ENCODE measurements at places on chromosomes 2 and 18.
A peak's percentile ranks its signal among the peaks of the same experiment; 100 is the strongest.

GRCh38 chr18:45122506-45122905 lies 441.8 kb downstream of the SETBP1 start:
- DNase-seq, result no peak

GRCh38 chr18:58516514-58517285 lies 112.2 kb downstream of the ALPK2 start:
- no peak for DNase-seq

DNA sequence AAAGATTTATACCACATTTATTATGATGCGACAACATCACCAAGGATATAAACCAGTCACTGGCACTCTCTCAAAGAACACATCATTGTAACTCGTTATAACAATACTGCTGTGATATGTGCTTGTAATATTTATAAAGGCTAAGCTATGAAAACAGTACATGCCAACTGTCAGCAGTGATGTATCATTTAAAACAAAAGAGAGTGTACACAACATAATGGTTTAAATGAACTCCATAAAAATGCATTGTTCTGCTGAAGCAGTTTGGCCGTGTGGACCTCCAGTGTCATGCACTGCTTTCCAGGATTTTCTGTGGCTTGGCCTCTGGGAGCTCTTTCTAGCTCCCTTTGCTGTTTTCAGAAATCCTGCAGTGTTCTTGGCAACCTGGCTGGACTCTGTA lies 215.6 kb downstream of the MTX2 start:
- no peak for DNase-seq

DNA sequence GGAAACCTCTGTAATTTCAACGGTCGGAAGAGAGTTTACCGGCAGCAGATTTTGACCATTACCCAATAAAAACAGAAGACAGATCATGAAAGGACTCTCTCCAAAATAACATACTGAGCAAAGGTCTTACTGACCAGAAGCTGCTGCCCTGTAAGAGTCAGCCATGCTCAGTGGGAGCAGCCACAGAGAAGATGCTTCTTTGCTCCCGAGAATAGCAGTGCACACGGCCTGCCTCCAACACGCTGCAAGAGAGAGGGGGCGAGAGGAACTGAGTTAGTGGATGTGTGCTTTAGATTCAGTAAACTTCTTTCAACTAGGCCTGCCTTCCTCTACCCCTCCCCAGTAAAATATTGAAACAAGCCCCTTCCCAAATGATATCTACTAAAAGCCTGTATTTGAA lies 103.7 kb downstream of the NCK2 start:
- DNase-seq, result no peak

DNA sequence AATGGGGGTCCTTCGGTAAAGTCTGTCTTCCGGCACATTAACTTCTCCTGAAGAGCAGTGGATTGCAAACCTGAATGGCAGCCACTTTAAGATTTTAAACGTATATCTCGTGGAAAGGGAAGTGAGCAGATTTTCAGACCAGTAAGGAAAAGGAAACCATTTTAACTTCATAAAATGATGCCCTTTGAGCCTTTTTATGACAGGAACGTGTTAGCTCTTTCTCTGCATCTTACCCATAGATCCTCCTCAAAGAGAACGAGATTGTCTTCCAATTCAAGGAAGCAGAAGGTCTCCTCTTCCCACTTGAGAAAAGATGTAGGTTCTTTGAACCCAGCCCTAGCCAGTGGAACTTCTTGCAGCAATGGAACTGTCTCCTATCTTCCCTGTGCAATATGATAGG lies 35.6 kb downstream of the HK2 start:
- DNase-seq, result no peak

DNA sequence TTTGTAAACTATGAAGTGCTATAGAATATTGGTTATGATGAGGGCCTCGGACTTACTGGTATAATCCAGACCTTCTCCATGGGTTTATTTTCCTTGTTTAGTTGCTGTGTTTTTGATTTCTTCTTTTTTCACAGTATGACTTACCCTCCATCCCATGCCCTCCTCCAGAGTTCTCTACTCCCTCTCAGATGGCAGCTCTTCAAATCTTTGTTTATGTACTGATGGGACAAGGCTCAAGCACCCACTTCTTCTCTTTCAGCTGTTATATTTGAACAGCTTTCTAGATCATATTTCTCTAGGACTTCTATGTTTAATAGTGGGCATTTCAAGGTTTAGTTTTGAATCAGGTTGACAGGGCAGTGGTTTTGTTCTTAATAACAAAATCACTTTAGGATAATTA lies 43.9 kb downstream of the CLIP4 start:
- no peak for DNase-seq

- DNase-seq, result no peak
Measured at GRCh38 chr2:106562268-106563186, 75.4 kb downstream of the CD8B2 start.

DNA sequence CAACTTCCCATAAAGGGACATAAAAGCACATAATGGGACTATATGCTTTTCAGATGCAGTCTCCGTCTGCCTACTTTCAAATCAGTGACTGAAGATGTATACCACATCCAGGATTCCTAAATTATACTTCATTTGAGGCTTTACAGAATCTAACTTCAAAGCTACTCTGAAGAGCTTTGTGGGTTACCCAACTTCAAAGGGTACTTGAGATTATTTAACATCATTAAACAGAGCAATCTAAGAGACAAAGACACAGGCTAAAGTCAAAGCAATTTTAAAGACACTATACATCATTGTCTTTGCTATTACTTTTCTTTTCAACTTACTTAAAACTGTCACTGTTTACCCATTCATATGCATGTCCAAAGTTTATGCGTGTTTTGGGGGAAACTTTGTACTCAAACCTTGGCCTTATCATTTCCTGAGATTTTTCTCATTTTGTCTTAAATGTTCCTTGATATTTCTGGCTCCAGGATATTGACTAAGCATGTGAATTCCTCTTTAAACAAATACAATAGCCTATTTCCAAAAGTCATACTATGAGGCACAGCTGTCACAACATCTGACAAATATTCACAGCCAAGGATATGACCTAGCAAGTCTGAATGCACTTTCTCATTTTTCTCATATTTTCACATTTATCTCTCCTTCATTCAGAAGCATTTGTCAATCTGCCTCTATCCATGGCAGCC lies 1985.1 kb upstream of the PIK3C3 start:
- DNase-seq, result no peak

GRCh38 chr2:109130723-109130995 lies 1.7 kb downstream of the SH3RF3 start:
- no peak for DNase-seq

DNA sequence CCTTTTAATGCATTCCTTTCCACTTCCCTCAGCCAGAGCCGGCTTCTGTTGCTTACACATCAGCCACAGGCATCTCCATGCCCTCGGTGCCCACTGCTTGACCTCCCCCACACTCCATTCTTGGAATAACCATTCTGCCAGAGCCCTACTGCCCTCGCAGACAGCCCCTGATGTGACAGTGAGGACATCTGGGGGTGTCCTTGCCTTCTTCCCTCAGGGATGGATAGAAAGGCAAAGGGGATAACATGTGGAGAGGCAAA lies 6.4 kb upstream of the NPPC start:
- DNase-seq, result no peak

DNA sequence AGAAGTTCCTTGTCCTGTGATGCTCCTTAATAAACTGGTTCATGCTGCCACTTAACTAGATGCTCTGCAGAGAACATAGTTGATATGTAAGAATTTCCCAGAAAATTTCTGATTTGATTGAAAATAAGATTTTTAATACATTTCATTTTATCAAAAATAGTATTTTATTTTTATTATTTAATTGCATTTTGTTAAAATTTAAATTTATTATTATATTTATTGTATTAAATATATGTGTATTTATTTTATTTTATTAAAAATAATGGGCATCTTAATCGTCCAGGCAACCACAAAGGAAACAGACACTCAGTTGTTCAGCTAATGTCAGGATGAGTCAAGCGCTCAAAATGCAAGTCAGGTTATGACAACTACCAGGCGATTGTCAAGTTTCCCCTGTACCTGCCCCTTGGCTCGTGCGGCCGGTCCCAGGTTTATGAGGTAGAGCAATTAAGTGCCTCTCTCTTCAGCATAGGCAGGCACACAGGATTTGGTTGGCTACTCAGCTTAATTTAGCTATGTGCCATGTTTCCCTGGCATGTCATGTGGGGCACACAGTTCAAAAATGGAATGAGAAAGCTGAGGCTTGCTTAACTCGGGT lies 361.2 kb downstream of the RND3 start:
- DNase-seq, result no peak

DNA sequence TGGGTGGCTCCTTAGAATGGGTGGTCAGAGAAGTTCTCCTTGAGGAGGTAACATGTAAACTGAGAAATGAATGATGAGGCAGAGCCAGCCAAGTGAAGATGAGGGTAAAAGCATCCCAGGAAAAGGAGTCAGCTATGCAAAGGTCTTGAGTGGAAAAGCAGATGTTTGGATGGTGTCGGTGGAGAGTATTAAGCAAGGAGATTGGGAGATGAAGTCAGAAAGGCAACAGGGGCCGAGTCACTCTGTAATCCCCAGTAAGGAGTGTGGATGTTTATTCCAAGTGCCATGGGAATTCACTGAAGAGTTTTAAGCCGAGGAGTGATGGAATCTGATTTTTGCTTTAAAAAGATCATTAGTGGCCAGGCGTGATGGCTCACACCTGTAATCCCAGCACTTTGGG lies 3.4 kb upstream of the STAMBP start:
- DNase-seq, result no peak

GRCh38 chr2:235500761-235501672 lies 7.2 kb downstream of the AGAP1 start:
- DNase-seq, result no peak

DNA sequence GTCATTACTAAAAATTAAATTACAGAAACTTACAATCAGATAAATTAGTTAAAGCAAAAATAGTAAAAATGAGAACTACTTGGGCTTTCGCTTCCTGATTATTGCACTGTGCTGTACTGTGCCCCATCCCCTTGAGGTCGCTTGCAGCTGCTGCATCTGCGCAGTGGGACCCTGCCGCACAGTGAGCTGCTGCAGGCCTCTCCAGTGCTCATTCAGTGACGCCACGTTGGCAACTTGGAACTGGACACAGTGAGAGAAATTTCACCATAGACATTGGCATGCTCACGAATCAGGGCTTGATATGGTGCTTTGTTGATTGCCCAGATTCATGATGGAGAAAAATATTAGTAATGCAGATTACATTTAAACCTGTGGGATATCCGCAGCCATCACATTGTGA lies 290.8 kb upstream of the MYT1L start:
- DNase-seq, result no peak

GRCh38 chr2:128867311-128867710 lies 548.6 kb upstream of the HS6ST1 start:
- no peak for DNase-seq

DNA sequence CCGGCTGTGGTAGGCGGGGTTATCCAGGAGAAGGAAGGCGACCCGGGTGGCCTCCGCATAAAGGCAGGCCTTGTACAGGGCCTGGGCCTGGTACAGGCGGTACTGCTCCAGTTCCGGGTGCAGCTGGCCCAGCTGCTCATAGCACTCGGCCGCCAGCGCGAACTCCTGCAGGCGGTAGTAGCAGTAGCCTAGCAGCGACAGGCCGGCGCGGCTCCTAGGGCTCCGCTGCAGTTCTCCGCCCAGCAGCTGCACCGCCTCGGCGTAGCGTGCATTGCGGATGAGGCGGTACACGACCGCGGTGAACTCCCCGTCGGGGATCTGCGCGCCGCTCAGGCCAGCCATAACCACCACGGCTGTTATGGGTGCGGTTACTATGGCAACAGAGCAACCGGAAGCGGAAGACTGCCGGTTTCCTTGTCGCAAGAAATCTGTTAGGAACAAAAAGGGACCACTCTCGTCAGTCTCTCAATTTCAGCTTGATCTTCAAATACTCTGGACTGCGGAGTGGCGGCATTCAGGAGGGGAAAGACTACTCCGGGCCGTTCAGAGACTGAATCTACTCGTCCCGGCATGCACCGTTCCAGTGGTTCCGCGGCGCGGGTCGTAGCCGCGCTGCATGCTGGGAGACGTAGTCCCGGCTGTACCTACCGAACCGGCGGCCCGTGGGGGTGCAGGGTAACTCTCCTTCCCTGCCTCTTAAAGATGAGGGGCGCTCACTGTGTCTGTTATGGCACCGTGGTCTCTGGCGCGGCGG lies 160.0 kb downstream of the AGPS start:
- peak; percentile 74 for DNase-seq

DNA sequence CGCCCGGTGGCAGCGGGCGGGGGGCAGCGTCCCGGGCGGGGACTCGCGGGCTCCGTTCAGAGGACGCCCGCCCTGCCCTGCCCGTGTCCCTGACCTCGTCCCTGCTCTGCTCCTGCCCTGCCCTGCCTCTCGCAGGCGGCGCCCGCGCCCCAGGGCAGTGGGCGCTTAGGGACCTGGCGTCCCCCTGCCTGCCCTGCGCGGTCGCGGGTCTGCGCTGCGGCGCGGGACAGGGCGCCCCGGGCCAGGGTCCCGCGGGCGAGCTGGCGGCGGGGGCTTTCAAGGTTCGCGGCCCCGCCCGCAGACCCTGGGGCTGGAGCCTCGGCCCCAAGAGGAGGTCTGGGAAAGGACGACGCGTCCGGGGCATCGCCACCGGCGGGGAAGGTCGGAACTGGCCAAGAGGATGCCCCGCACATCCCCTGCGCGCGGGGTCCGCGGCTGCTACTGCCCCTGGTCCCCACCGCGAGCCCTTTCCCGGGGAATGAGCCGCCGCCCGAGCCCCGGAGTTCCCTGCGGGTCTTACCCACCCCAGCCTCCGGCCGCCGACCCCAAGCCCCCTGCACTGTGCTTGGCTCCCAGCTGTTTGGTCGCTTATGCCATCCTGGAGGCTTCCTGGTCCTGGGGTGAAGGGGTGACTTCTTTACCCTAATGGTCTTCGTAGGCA lies 679 bp downstream of the RNF144A start:
- DNase-seq, result no peak

- no peak for DNase-seq
Measured at GRCh38 chr2:226354434-226354833, 445.2 kb downstream of the IRS1 start.

DNA sequence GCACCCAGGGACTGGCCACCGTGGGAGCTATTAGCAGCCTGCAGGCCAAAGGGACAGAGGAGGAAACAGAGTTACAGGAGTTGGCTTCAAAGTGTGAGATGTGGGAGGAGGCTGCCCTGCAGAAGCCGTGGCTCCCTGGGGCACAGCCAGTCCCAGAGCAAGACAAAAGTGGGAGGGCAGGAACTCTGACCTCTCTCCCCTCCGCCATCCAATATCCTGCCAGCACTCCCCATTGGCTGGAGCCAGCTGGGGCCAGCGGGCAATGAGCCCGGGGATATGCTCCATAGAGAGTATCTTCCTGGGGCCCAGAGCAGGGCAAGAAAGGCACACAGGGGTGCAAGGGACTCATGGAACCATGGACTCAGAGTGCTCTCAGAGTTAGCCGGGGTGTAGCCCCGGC lies 143.1 kb downstream of the INHBB start:
- DNase-seq, result no peak

DNA sequence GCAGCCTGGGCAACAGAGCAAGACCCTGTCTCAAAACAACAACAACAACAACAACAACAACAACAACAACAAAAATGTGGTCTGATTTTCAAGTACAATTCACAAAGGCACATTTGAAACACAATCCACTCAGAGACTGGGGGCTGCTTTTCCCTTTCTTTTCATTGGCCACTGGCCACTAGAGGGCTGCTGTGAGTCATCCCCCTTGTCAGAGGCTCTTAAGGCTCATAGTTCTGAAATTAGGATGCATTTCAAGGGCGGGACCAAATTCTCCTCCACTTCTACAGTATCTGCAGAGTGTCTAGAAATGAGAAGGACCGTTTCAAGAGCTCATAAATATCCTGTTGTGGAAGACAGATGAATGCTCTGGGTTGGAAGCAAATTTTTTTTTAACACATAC lies 285.4 kb downstream of the NRXN1 start:
- no peak for DNase-seq

- DNase-seq, result no peak
Measured at GRCh38 chr2:27522400-27522945, 25.8 kb downstream of the GCKR start.

Measured in stimulated activated CD4-positive, alpha-beta T cell treated with anti-CD3 and anti-CD28 coated beads, TNF-alpha, amount 100 ng/mL, for 1 hour (primary cell).